CD8-positive, alpha-beta T cell (primary cell): ENCODE measurements at places on chromosomes 6 and 20. TPM values are rescaled to one million over a fixed set of nuclear protein-coding genes. Genes with fewer than 3 reads are reported as not detected.

DNA sequence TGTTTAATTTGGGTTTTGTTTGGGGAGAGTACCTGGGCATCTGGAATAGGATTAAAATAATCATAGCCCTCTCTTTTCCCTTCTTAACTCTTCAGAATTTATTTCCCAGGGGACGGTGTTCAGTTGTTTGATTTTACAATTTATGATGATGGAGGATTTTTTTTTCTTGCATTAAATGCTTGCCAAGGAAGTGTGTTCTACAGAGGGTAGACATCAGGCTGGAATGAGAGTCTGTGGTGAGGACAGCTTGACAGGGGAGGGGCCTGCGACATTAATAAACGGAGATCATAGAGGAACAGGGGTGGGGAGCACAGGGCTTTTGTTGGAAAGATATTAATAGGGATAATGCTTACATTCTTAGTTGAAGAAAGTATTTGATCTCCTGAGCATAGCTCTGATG, 297.5 kb downstream of the CLIC5 start:
- no peak for DNase-seq

DNA sequence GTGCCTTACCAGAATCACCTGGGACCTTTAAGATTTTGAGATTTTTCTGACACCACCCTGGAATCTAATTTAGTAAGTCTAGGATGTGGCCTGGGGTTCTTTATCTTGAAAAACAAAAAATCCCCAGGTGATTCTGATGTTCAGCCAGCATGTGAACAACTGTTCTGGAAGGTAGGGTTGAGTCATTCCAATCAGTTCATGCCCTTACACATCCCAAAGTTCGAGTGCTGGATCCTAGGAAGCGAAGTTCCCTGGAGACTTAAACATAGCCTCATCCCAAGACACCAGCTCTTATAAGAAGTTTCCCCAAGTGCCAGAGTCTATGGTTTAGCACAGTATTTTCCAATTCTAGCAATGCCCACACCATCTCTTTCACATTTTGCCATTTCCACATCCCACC, 6.3 kb upstream of the TSHZ2 start:
- no peak for DNase-seq

- no peak for DNase-seq
These were observed 366.5 kb downstream of the PRKN start for GRCh38 chr6:162360901-162361567.

DNA sequence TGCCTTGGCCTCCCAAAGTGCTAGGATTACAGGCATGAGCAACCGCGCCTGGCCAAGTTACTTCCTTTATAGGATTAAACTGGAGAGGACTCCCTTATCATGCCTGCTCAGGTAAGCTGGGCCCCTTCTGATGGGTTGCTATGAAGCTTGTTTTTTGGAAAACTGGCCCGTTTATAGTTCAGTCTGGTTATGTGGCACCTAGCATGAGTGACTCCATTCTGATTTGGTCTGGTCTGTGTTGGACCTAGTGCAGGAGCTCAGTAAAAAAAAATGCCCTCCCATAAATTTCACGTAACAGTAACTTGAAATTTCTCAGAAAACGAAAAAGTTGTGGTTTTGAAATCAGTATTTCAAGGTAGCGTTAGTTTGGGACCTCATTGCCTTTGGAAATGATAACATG, 448.4 kb downstream of the HACE1 start:
- DNase-seq = no peak

DNA sequence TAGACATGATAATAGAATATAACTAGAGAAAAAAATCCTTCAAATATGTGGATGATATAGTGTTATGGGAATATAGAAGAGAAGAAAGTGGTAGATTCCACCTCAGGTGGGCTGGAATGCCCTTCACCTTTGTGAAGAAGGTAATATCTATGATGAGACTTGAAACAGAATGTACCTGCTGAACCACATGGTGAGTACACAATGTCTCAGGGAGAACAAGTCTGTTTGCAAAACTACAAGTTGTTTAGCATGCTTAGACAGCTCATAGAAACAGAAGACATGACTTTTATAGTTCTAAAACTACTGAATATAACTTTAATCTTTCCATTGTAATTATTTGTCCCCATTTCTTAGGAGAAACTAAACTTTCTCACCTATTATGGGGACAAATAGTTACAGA, 12.2 kb downstream of the C6orf58 start:
- no peak for DNase-seq

DNA sequence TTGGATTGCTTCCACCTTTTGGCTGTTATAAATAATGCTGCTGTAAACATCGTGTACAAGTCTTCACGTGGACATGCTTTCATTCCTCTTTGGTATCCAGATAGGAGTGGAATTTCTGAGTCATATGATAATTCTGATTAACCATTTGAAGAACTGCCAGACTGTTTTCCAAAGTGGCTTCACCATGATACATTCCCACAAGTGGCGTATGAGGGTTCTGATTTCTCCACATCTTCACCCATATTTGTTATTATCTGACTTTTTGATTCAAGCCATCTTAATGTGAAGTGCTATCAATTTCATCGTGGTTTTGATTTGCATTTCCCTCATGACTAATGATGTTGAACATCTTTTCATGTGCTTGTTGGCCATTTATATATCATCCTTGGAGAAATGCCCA, 2.9 kb upstream of the SNRPB start:
- no peak for DNase-seq

DNA sequence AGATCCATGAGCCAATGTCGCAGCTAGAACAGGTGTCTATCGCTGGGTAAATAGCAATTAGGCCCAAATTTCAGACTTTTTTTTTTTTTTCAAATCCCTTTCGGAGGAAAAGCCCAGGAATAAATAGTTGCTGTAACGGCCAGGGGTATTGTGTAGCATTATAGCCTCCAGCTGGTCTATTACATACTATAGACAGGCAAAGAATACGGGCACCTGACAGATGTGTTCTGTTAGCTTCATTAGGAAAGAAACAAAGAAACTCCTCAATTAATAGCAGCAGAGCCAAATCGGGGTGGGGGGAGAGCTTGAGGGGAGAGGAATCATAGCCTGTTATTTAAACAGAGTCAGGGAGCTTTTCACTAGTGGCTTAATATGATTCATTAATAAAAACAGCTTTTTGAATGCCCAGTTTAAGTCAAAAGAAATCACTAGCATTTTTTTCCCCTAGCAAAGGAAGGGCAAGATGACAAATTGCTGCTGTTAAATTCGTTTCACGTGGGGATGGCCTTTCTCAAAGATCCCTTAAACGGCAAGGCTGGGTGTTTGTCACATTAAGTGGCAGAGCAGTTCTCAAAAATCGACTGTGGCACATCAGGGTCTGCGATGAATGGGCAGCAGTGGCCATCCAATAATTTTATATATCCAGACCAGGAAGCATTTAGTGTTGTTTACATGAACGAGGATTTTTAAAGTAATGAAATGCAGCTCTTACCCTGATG, 139.4 kb downstream of the ID4 start:
- DNase-seq = no peak

GRCh38 chr6:23414051-23414445, 712.0 kb upstream of the NRSN1 start:
- no peak for DNase-seq

DNA sequence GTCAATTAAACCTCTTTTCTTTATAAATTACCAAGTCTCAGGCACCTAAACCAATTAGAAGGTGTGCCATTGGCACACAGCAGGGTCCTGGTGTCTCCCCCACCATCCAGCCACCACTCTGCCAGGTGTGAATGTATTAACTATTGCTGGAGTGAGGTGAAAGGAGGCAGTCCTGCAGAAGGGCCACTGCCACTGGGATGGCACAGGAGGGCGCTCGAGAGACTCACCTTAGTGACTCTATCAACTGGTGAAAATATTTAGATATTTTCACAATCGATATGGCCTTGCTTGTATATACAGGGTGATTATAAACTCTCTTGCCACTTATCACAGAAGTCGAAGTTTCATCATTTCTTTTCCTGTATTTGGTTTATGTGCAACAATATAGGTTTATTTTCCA, 145.6 kb upstream of the ESR1 start:
- no peak for DNase-seq

- no peak for DNase-seq
These were observed 121.3 kb upstream of the SLC22A16 start for GRCh38 chr6:110597761-110598160.

DNA sequence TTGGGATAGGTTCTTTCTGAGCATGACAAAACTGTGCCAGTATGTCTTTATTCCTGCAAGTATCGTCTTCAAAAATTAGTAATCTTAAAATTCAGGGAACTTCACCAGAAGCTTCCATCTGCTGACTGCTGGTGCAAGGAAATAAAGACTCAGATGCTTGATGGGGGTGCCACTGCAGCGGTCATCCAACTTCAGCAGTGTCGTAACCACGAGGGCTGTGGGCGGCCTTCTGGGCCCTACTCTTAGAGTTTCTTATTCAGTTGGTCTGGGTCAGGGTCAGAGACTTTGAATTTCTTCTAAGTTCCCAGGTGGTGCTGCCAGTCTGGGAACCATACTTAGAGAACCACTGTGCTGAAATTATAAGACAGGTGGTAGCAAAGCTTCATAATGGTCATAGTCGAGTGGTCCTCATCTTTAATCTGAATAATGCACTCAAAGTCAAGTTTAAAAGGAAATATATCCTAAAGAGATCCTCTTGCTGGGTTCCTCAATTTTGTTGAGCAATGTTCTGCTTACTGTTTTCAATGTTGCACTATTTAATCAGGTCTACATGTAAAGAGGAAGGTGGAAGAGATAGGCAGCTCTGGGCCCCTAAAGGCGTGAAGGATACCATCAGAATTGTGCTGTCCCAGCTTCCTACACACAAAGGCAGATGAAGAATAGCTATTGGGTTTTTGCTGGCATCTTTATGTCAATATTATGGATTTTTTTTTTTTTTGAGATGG, 165.4 kb upstream of the GMDS start:
- no peak for DNase-seq

DNA sequence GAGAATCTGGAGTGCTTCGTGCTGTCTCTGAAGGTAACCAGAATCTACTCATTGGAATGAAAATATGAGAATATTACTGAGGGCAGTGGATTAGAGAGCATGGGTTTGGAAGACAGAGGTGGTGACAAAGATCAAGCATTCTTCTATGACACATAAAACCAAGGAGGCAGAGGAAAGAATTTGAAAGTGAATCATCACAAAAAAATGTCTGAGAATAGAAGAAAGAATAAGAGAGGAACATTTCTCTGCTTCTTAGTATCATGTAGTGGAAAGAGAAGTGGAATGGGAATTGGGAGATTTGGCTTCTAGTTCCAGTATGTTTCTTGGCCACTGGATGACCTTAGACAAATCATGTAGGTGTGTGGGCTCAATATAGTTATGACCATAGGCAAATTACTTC, 474.0 kb downstream of the TFAP2B start:
- no peak for DNase-seq

- peak; percentile 77 for DNase-seq
These were observed 41.6 kb downstream of the CCN2 start for GRCh38 chr6:131909408-131910218.

- DNase-seq = no peak
These were observed 115.8 kb downstream of the MANEA start for GRCh38 chr6:95693108-95693507.

DNA sequence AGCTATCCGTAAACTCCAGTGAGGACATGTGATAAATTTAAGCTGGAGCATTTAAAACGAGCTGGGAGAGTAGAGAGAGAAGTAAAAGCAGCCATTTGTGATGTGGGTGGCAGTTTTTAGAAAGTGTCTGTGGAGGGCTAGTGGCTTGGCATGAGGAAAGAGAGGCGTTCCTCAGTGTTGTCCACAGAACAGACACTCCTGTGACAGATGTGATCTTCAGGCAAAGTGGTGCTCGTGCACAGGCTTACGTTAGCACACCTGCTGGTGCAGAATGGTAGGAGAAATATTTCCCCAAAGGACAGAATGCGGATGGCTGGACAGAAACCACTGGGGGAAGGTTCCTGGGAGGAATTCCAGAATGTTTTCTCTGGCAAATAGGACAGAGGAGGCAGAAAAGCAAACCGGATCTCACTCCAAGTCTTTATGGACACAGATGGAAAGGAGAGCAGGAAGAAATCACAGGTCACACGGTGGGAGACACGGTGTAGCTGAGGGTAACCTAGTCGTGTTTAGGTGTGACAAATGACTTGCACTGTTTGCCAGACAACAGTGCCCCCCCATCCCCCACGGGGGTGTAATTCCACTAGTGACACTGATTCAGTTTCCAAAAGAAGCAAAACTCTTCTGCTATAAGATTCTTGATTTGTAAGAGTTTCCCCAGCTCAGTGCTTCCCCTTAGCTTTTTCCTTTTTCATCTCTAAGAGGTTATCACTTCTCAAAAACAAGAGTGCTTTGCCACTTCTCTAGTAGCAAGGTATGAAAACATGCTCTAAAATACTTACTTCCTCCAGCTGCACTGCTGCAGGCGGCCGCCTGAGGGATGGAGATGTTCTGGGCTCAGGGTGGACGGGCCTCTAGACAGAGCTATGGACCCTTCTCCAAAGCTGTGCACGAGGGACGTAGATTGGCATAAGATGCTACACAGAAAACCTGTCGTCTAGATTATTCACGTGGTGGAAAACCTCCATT, 293.2 kb downstream of the QKI start:
- DNase-seq = no peak

DNA sequence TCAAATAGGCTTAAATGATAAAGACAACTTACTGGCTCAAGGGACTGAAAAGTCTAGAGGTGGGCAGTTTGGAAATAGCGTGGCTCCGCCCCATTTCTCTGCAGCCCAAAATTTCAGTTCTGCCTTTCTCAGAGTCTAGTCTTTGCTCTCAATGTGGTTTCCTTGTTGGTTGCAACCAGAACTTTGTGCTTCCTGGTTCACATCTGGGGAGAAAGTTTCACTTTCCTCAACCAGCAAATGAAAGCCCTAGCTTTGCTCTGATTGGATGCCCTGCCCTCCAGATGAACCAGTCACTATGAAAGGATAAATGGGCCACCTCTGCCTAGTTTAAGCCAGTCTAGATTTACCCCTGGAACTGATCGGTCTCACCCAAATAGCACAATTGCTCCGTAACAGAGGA, 14.9 kb downstream of the SYCP2L start:
- no peak for DNase-seq

- no peak for DNase-seq
These were observed 101.9 kb downstream of the REV3L start for GRCh38 chr6:111381123-111381522.

Gene DYNLT2
- 3.6 TPM for total RNA-seq

Gene ACSS1
- 17.5 TPM for total RNA-seq

Gene NDUFAF5
- 78.6 TPM for total RNA-seq

Gene ZC3H12D
- total RNA-seq = 45.9 TPM

Gene KIFC1
- total RNA-seq = 2.1 TPM

Gene BPHL
- total RNA-seq = 3.7 TPM

Gene PROKR2
- not detected for total RNA-seq

Gene CLDN20
- not detected for total RNA-seq
